ENCODE measurements at places on chromosomes 12 and 14. TPM values are rescaled to one million over a fixed set of nuclear protein-coding genes. Genes with fewer than 3 reads are reported as not detected.

Gene DAAM1
- 84.8 TPM for total RNA-seq

DNA sequence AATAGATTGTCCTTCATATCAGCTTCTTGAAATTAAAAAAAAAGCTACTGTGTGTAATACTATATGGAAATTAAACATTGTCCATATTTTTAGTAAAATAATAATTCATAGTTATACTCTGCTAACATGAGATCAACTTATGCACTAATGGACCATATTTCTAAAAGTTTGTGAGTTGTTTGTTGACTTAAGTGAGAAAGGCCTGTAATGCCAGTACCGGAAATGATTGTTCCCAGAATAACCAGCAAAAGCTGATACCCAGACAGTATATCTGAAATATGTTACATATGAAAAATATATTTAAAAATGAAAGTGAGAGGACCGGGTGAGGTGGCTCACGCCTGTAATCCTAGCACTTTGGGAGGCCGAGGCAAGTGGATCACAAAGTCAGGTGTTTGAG, 35.9 kb downstream of the WNK1 start:
- DNase-seq, result no peak

- no peak for DNase-seq
These were observed 151.6 kb downstream of the SYT1 start for GRCh38 chr12:79016181-79016580.

Gene C12orf42
- not detected for total RNA-seq

Gene KRT79
- total RNA-seq, result not detected

Measured in left ventricle myocardium inferior (tissue), 1 donor.